ENCODE measurements at places on chromosomes 2 and 18.
A peak's percentile ranks its signal among the peaks of the same experiment; 100 is the strongest.

DNA sequence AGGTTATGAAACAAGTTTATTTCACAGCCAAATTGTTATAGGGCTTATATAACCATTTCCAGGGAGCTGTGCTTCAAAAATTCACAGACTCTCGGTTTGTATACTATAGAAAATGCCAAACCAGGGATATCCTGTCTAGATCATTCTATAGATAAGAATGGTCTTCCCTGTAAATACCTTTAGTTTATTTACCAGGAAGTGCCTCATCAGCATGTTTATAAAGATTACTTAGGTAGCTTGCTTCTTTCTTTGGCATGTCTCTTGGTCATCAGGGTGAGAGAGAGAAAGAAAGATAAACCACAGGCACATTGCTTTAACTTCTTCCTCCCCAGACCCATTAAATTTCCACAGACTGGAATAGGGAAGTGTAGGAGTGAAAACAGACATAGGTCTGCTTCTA, 439.4 kb downstream of the SPAG16 start:
- DNase-seq: no peak

DNA sequence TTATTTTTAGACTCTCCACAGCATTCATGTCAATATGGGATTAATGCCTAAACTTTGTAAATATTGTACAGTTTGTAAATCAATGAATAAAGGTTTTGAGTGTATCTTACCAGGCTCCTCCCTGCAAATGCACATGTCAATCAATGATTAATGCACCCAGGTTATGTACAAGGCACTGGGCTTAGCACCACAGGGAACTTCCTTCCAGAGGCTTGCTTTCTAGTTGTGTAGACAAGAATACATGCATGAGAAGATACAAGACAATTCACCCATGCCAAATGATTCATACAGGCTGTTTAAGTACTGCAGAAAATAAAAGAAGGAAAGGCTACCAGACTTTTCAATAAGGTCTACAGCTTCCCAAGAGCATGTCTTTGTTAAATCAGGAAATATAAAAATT, 114.1 kb downstream of the MMADHC start:
- no peak for DNase-seq

DNA sequence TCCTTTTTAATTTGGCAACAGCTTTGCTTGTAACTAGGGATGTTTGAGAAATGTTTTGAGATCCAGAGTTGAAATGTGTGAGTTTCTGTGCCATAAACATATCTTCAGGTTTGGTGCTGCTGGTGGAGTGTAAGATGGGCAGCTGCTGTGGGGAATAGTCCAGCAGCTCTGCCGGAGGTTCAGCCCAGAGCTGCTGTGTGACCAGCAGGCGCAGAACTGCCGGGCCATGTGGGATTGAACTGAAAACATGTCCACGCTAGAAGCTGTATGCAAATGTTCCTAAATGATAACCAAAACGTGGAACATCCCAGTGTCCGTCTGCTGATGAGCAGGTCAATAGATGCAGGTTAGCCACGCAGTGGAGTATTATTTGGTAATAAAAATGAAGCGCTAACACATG, 99.6 kb downstream of the DGKD start:
- no peak for DNase-seq

- no peak for DNase-seq
Measured at GRCh38 chr2:223725986-223726970, 111.1 kb downstream of the AP1S3 start.

DNA sequence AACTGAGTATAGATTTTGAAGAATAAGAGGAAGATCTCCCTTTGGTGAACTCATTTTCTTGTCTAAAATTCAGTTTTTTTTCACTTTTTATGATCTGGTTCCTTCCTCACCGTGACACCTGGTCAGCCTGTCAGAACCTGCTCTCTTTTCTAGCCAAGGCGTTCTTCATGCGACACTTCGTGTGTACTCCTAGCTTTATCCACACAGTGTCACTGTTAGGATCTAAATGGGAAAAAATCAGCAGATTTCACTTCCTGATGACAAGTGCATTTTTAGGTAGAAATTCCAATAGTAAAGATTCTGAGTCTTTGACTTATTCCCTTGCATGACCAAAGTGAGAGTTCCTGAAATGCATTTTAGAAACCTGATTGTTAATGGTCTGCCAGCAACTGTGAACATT, 89.8 kb downstream of the KLHL14 start:
- DNase-seq: no peak

GRCh38 chr2:1415501-1415900, 2.2 kb downstream of the TPO start:
- DNase-seq: no peak

GRCh38 chr2:12612671-12613070, 104.1 kb upstream of the TRIB2 start:
- no peak for DNase-seq

DNA sequence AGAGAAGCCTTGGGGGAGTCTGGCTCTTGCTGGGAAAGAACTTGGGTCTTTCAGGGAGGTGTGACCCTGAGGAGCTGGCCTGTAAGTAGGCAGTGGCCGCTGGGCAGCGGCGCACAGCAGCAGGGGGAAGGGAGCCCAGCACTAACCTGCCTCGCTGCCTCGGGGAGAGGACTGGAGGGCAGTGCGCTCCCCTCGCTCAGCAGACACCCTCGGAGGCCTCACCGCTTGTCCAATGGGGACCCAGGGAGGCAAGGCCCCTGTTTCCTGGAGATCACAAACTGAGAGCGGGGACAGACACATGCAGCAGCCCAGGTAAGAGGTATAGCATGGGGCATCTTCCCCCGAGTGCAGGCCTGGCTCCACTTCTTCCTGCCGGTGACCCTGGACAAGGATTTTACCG, 3.3 kb downstream of the DNMT3A start:
- no peak for DNase-seq

DNA sequence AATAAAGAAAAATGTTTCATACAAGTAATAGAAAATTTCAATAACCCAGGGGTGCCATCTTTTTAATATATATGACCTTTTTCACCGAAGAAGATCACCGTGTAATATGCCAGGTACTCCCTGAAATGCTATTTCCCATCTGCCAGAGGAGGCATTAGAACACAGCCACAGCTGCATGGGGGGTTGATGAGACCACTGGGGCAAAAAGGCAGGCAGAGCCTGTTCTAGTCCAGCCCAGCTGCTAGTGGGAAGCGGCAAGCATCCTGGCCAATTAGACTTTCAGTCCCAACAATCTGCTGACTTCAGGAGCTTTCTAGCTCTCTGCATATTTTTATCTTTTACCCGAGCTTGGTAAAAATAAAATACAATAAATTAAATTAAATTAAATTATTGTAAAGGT, 362.6 kb downstream of the RIT2 start:
- DNase-seq: no peak

- peak; percentile 63 for DNase-seq
Measured at GRCh38 chr2:65320042-65320725, 92.6 kb downstream of the ACTR2 start.

GRCh38 chr2:33131111-33131510, 184.4 kb downstream of the LTBP1 start:
- no peak for DNase-seq

- DNase-seq: no peak
Measured at GRCh38 chr2:127829845-127830246, 18.9 kb upstream of the WDR33 start.

GRCh38 chr2:153354377-153354776, 124.2 kb downstream of the RPRM start:
- no peak for DNase-seq

GRCh38 chr2:96867756-96868554, 1.9 kb downstream of the SEMA4C start:
- DNase-seq: no peak

- no peak for DNase-seq
Measured at GRCh38 chr18:59272891-59273758, at the start of gene RAX. RAX (minus strand) TSS chr18:59273454; CDS start chr18:59273206, 248 bp downstream.

- peak; percentile 32 for DNase-seq
Measured at GRCh38 chr18:23596183-23596582, 9.9 kb upstream of the NPC1 start.

DNA sequence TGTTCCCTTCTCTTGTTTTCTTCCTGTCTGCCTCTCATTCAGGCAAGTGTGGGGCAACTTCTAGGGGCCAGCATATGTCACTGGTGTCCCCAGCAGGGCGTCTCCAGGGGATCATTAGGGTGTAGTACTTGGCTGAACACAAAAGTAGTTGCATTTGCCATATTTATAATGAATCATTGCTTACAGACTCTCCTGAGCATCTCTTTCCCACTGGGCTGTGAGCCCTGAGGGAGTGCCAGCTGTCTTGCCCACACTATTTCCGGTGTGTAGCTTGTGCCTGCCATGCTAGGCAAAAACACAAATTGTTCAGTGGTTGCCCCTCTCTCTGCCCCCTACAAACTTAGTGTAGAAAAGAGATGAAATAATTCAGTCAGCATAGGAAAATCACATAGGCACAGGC, 40.8 kb upstream of the SCLY start:
- no peak for DNase-seq

GRCh38 chr2:101627285-101628029, 70.0 kb upstream of the MAP4K4 start:
- DNase-seq: no peak

DNA sequence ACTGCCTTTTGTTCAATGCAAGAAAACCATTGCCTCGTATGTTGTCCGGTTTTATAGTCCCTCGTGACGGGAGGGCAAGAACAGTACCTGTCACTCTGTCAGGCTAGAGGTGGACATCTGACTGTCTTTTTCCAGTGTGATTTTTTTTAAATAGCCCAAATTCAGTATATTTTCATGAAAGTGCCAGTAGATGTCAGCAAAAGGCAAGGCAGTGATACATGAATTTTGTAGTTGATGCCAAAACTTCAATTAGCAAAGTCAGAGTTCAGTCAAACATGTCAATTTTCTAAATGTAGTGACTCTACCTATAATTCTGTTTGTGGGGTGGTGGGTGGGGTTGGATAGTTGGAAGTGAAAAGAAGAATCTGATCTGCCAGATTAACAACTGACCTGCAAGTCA, 296.0 kb upstream of the MC4R start:
- DNase-seq: no peak

GRCh38 chr2:120768112-120769048, 32.7 kb downstream of the GLI2 start:
- no peak for DNase-seq

GRCh38 chr2:100786297-100786658, 33.7 kb upstream of the NPAS2 start:
- DNase-seq: peak; percentile 47

DNA sequence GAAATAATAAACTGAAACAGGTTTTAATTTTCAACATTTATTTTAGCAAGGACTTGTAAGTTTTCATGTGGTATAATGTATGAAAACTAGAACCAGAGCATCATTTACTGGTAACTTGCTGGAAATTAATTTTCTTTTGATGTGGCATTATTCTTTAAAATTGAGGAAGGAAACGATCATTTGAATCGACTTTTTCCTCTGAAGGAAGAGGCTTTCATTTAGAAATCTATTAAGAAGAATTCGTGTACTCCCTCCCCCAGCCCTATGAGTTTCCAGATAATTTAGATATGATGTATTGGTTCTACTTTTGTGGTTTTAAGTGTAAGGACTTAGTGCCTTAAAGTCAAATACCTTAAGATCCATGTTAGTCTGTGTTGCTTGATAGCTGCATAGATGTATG, 2.5 kb downstream of the BABAM2 start:
- no peak for DNase-seq

DNA sequence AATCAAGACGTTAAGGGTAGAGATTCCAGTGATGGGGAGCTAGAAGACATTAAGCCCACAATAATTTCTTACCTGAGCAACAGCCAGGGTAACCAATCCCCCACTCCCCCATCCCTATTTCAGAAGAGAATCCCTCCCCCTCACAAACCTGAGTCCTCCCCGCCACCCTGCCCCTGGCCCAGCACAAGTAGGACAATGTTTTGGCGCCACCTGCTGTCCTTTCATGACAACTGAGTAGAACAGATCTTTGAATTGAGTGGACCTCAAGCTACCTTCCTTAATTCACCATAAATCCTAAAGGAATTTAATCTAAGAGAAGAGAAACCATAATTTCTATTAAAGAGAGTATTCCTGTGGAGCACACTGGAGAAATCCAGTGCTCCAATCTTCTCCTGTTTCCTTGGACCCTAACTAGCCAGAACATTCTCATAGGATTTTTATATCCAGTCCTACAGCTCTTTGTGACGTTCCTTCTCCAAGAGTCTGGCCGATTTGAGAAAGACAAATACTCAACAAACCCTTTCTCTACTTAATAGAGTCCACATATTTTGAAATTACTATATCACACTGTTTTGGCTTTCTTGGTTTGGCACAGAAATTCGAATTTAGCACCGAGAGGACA, 41.1 kb downstream of the NHEJ1 start:
- DNase-seq: peak; percentile 62

DNA sequence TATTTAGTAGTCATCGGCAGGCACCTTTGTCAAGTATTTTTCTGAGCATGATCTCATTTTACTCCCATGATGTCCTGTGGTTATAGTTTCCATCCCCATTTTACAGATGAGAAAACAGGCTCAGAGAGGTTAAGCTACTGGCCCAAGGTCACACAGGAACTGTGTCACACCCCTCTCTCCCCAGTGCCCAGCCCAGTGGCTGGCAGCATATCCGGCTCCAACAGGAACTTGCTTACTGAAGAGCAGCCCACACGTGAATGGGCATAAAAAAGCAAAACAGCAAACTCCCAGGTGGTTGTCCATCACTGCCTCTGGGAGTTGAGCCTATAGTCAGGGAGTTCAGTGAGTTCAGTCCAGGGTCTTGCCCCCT, 8.3 kb upstream of the KLF11 start:
- DNase-seq: no peak

GRCh38 chr2:15647622-15648590, 56.2 kb downstream of the DDX1 start:
- no peak for DNase-seq

DNA sequence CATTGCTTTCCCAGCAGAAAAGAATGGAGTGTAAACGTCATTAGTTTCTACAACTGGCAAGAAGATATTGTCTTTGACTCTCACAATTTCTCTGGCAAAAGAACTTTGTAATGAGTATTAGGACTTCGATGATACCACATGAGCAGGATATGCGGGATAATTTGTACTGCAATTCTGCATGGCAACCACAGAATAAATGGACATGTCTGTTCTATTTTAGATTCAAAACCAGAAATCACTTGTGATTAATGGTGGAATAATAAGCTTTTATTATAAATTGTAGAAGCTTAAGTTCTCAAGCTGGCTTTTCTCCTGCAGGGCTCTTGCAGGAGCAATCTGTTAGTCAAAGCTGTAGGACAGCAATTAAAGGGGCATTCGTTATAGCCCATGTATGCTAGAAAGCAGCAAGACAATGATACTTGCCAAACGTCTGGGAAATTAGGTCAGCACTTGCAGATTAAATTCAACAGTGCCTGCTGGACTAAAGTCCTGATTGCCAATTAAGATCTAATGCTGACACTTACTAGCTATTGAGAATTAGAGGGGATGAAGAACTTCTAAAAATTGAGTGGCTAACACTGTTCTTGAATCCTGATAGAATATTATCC, 177.9 kb downstream of the PTH2R start:
- no peak for DNase-seq

DNA sequence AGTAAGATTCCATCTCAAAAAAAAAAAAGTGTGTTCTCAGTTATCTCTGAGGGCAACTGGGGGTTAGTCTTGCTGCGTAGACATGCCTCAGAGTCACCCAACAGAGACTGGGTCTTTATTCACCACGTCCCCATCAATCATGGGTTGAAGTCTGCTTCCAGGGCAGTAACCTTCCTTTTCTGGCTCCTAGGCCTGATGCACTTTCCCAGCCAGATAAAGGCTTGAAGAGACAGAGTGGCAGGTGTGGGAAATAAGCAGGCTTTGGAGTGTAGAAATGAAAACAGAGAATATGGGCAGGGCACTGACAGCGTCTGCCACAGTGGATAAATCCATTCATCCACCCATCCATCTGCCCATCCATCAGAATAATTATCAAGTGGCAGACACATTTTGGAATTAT, 134.1 kb upstream of the LGALSL start:
- DNase-seq: no peak

GRCh38 chr2:44802777-44803424, 138.6 kb upstream of the SIX3 start:
- DNase-seq: no peak

Data from heart left ventricle (tissue), 16 donors.